Kidney glomerular epithelial cell (primary cell): ENCODE measurements at places on chromosomes 3 and 15.

DNA sequence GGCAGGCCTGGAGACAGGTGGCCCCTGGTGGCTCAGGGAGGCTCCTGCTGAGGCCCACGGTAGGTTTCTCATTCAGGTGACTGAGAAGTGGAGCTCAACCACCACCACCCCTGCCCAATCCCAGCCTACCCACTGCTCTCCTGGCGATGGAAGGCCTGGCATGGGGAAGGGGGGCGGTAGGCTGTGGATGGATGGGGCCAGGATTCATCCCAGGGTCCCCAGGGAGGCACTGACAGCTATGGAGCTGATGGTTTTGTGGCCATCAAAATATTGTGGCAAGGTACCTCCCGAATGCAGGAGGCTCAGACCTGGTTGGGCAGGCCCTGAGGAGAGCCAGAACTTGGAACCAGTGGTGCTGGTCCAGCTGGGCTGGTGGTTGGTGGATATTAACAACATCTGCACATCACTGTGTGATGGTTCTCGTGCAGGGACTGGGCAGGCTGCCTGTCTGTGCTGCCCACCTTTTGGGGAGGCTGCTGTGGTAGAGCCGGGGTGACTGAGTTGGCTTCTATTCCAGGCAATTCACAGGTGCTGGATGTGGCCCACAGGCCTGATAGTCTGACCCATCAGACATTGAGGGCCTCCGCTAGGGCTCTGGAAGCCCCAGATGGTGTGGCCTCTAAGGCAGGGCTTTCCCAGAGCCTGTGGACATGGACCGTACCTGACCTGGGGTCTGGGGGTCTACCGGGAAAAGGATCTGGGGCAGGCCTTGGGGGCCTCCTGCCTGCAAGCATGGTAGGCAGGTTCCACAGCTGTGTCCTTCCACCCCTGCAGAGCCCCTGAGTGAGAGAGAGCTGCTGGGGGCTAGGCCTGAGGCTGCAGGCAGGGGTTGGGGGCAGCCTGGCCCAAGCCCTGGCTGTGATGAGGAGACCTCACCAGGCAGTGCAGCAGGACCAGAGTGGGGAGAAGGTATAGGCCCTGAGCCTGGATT lies 3.4 kb downstream of the ZBTB47 start:
- DNase-seq, result no peak

GRCh38 chr3:186628756-186629155 lies 11.4 kb upstream of the FETUB start:
- no peak for DNase-seq

GRCh38 chr3:169255511-169255910 lies 408.0 kb downstream of the MECOM start:
- no peak for DNase-seq

DNA sequence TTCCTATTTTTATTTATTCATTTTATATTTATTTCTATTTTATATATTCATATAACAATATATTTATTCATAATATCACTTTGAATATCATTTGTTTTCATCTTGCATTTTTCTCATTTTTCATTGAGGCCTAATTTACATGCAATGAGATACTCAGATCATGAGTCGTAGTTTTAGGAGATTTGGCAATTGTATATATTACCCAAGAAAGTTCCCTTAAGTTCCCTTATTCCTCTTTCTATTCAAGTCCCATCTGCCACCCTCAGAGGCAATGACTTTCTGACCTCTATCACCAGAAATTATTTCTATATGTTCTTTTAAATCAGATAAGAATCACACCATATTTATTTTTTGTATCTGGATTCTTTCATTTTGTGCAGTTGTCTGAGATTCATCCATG lies 329.1 kb upstream of the TPRG1 start:
- no peak for DNase-seq

GRCh38 chr3:108133858-108134554 lies 43.2 kb upstream of the CD47 start:
- no peak for DNase-seq

DNA sequence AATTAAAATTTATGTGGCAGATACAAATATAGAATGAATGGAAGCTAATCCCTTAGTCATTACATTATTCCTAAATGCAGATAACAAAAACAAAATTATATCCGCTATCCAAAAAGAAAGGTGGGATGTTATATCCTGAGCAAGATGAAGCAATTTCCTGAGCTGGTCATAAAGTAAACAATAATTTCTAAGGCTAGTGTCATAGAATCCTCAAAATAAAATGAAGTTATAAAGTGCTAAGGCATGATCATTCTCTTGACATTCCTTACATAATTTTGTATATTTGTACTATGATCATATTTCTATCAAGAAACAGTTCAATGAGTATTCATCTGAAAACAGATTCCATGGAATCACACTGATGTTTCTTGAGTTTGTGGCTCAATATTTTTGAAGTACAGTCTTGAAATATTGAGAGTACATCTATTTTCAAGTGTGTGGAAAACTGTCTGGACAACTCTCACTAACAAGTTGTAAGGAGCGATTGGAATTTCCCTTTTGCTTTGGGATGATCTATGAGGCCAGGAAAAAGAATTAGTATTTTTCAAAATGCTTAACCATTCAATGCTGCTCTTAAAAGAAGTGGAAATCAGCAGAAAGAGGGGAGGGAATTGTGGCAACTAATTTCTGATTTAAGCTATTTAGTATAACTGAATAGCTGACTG lies 92.4 kb downstream of the ABI3BP start:
- DNase-seq, result no peak

GRCh38 chr15:77027111-77027696 lies 32.3 kb downstream of the PSTPIP1 start:
- no peak for DNase-seq

GRCh38 chr15:90637693-90638092 lies 79.5 kb upstream of the BLM start:
- no peak for DNase-seq

GRCh38 chr3:50708620-50709019 lies 33.9 kb downstream of the DOCK3 start:
- DNase-seq, result no peak

- no peak for DNase-seq
Measured at GRCh38 chr3:127237835-127238234, 44.9 kb downstream of the PRR23E start.

- peak; percentile 58 for DNase-seq
Measured at GRCh38 chr3:103499132-103499900, 1064.5 kb downstream of the ZPLD1 start.

GRCh38 chr3:99637368-99638111 lies 854 bp upstream of the COL8A1 start:
- DNase-seq, result peak; percentile 83

GRCh38 chr15:40594429-40594836 lies 384 bp downstream of the KNL1 start:
- DNase-seq, result peak; percentile 55

DNA sequence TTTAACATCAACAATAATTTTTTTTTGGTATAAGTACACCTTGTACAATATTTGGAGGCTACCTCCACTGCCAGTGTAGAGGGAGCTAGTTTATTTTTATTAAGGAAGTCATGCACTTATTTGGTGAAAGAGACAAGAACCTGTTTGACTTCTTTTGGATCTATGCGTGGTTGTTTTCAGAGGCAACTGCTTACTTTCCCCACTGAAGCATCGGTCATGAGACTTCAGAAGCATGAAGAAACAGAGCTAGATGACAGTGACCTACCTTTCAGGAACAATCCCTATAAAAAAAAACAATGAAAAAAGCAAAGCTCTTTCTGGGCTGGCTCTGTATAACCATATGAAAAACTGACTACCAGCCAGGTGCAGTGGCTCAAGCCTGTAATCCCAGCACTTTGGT lies 20.0 kb upstream of the ZNF148 start:
- DNase-seq, result no peak

DNA sequence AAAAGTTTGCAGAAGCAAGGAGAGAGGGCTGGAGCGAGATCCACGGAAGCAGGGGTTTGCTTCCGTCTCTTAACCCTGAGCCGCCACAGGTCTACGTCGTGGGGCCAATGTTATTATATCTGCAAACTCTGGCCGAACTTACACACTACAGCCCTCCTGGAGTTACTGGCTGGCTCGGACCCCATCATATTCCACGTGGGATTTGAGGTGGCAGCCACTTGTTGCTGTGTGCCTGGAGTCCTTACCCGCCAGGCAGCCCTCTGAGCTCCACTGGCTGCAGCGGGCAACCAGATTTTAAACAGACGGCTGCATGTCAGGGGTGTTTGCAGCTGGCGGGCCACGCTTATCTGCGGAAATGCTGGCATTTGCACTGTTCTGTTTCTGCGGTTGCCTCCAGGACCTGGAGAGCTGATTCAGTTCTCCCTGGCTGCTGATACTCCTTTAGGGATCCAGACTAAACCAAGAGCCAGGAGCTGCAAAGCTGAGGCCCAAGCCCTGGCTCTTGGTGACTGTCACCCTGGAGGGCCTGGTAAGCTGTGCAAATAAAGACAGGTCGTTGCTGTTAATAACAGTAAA lies 34.7 kb downstream of the TM2D3 start:
- no peak for DNase-seq

- no peak for DNase-seq
Measured at GRCh38 chr3:125128861-125129501, 73.2 kb upstream of the HEG1 start.

DNA sequence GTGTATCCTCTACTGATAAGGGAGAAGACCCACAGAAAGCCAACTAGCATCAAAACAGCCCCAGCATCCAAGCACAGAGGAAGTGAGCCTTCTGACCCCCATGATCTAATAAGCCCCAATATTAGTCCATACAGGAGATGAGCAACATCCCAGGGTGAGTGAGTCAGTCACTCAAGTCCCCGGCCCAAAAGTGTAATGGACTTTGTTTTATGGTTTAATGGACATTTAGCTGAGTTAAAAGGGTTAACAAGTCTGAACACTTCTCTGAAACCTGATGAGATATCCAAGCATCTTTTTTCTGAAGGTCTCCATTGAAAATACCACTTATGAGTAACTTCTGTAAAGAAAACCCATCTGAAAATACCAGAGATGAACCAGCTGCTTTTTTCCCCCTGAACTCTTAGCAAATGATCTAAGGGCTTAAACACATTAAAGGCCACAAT lies 115.6 kb downstream of the GREM1 start:
- no peak for DNase-seq

- no peak for DNase-seq
Measured at GRCh38 chr15:96177279-96177678, 153.2 kb upstream of the NR2F2 start.

GRCh38 chr15:92049290-92049989 lies 195.9 kb downstream of the SLCO3A1 start:
- no peak for DNase-seq

- no peak for DNase-seq
Measured at GRCh38 chr15:64044300-64045100, 1.8 kb downstream of the DAPK2 start.

DNA sequence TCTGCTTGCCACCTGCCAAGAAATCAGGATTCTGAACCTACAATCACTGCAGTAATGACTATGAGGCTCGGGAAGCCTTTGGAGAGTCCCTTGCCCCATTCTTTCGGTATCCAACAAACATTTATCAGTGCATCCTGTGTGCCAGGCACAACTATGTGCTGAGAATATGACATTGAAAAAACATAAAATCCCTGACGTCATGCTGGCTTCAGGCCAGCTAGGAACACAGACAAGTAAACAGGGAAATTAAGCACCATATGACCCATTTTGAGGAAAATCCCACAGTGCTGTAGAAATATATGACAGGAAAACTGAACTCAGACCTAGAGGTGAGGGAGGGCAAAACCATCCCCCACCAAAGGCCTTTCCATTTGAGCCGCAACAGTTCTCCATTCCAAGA lies 34.1 kb upstream of the DET1 start:
- no peak for DNase-seq

GRCh38 chr3:172977696-172978095 lies 163.3 kb downstream of the SPATA16 start:
- DNase-seq, result no peak

DNA sequence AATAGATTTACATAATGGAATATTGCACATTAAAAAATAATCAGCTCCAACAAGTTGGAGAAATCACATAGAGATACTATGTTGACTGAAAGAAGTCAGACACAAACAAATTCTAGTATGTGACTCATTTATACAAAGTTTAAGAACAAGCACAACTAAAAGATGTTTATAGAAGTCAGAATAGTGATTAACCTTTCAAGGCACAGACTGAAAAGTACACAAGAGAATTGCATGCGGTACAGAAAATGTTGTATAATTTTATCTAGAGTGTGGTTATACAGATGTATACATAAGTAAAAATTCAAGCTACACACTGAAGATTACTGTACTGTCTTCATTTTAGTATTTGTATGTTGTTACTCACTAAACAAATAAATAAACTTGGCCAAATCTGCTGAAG lies 19.3 kb upstream of the ATOSA start:
- no peak for DNase-seq

DNA sequence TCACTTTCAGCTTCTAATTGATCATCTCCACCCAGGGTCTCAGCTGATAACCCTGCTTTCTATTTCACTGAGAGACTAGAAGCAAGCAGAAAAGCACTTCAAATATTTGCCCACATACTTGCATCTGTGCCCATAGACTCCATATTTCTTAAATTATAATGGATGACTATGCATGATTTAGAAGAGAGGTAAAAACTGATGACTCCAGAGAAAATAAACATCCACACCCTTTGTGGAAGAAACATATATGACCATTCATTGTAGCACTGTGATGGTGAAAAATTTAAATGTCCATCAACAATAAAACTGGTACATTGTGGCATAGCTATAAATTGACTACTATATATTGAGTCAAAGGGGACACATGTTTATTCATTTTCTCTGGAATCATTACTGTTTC lies 7.1 kb upstream of the IGF2BP2 start:
- no peak for DNase-seq

- DNase-seq, result no peak
Measured at GRCh38 chr15:58779554-58779953, 8.5 kb downstream of the MINDY2 start.

DNA sequence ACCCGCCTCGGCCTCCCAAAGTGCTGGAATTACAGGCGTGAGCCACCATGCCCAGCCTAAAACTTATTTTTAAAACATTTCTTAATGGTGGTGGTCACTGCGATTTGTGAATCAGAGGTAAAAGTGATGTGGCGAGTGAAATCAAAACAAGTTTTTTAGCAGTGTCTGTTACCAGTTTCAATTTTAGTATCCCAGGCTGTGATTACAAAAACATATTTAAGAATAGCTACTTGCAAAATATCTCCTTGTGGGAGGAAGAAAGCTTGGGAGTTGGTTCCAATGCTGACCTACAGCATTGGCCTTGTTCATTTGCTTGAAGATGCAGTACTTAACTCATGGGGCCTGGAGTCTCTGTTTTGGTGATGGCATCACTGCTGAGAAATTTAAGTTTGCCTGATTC lies 4.5 kb downstream of the RAB7A start:
- no peak for DNase-seq

DNA sequence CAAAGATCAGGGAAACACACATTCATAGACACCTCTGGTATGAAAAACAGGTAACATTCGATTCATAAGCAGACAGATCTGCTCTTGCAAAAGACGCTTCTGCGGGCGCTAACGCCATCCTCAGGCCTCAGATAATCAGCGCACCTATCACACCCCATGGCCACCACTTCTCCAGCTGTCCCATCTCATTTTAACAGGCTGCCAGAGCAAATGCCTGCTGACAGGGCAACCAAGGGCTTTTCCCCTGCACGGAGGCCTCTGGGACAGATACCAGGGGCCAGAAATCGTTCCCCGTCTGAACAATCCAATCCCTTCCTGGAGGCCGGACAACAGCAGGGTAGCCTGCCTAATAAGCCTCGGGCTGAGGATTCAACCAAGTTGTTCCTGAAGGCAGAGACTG lies 15.2 kb downstream of the ABCC5 start:
- no peak for DNase-seq
